SW480 (cell line): ENCODE measurements at places on chromosomes 12 and 14.

DNA sequence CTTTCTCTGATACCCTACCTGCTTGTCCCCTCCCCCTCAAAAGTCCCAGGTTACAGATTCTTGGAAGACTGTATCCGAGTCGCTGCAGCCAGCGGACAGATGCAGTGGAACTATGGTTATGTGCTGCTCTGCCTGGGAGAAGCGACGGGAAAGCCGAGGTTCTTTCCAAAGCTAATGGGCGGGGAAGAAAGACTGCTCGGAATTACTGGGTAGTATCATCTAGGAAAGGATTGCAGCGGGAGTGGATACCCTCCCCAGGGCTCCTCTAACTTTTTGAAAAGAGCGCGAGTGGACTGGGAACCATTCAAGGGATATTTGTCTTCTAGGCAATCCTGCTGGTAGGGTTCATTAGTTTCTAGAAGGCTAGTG, 1.4 kb downstream of the PTHLH start:
- no peak for DNase-seq

GRCh38 chr14:52660832-52661231, 34.5 kb downstream of the ERO1A start:
- no peak for DNase-seq

DNA sequence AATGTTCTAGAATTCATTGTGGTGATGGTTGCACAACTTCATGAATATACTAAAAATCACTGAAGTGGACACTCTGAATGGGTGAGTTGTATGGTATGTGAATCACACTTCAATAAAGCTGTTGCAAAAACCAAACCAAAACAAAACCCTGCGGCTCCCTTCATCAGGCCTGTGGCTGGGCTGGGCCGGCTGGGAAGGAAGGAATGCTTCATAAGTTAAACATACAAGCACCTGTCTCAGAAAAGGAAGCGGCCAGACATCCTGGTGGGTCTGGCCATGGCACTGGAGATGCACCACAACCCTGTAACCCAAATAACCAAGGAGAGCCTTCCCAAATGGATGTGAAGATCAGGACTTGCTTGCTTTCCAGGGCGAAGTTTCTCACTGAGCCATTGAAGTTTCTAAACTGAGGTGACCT, 34.9 kb downstream of the TTC7B start:
- DNase-seq: peak; percentile 94

DNA sequence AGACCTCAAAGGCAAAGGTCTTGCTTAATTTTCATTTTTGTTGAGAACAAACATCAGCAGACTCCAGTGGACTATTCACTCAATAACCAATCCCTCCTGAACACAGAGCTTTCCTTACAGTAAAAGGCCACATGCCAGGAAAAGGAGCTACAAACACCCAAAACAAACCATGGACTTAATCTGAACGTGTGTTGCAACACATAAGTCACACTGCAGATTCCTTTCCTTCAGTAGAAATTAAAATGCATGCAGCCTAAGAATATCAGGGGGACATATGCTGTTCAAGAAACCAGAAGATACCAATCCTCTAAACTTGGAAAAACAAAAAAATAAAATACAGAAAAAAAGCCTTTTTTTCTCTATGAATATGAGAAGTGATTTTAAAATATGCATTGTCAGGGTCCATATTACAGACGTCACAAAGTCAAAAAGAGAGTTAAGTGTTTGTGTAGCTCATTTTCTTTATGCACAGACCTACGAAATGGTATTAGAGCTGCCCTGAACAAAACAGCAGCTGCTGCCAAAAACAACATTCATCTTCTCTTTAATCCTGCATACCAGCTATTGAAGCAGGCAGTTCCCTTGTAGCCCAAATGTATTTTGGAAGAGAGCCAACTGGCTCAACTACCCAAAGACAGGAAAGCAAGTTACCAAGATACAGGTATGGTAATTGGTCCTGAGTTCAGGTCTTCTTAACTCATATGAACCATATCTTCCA, 26.2 kb downstream of the KITLG start:
- DNase-seq: no peak

DNA sequence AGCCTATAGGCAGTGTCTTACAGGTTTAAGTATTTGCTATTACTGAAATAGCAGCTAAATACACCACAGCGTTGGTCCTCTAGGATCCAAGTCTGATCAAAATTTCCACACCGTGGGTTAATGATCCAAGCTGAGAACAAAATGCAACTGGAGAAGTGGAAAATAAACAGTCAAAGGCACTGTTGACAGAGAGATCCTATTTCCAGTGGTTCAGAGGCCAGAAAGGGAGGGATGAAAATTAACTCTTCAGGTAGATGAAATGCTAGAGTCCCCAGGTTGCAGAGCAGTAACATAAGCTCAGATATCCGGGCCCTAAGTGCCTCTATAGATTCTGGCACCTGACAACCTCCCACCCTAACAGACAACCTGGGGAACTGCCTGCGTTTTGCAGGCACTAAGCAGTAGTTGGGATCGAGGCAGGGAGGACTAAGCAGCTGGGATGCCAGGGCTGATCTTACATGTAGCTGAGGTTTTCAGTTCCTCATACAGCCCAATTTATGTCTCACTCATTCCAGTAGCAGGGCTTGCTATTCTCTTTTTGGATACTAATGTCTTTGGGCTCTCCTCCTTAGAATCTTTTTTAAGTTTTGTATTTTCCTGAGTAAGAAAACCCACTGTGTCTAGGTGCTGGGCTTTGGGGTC, 42.7 kb upstream of the CRACR2A start:
- no peak for DNase-seq

DNA sequence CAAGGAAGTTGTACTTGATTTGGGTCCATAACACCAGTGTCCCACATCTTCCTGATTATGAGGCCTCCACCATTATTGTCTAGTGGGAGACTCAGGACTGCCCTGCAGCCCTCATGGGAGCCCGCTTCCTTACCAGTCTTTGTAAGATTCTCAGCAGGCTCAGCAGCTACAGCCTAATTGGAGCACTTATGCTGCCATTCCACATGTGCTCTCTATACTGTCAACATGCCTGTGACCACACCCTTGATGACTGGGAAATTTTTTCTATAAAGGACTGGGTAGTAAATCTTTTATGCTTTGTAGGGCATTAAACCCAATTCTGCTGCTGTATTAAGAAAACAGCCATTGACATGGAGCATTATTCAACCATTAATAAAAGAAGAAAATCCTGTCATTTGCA, 145.5 kb upstream of the IGF1 start:
- DNase-seq: no peak

- DNase-seq: no peak
Measured at GRCh38 chr12:93390549-93391297, 13.0 kb downstream of the NUDT4 start.

DNA sequence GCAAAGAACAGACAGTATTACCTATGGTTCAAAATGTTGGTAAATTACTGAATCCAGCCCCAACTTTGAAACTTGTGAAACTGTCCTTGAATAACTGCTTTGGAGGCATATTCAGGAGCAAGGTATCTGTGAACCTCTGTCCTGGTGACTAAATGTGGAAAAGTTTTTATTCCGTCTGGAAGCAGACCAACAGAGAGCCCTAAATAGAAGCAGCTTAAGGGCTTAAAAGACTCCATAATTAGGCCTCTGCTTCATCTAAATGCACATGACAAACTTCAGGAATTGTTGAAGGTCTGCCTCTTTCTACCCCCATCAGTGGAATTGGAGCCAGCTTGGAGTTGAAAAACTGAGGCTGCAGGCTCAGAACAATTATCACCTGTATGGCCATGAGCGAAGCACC, 276.5 kb downstream of the KCNH5 start:
- no peak for DNase-seq

DNA sequence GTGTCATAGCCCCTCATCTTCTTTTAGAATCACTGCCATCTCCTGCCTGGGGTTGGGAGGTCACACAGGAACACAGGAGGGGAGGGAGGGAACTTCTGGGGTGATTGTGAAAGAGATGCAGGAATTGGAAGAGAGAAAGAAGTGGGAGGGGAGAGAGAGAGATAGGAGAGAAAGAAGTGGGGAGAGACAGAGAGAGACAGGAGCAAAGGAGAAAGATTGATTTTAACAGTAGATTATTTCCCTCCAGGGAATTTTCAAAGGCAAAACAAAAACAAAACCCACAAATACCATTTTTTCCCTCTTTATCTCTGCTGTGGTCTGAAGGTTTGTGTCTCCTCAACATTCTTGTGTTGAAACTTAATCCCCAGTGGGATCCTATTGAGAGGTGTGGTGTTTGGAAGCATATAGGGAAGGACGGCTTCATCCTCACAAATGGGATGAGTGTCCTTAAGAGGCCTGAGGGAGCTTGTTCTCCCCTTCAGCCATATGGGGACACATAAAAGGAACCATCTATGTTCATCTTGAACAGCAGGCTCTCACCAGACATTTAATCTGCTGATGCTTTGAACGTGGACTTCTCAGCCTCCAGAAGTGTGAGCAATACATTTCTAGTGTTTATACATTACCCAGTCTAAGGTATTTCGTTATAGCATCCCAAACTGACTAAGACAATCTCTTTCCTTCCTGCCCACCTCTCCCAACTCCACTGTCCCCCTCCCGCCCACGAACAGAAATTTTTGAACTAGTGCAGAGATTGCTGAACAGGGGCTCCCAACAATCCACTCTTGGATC, 134.9 kb upstream of the MAX start:
- DNase-seq: no peak
